GM12878 (cell line): ENCODE measurements at places on chromosomes 11 and 22.

DNA sequence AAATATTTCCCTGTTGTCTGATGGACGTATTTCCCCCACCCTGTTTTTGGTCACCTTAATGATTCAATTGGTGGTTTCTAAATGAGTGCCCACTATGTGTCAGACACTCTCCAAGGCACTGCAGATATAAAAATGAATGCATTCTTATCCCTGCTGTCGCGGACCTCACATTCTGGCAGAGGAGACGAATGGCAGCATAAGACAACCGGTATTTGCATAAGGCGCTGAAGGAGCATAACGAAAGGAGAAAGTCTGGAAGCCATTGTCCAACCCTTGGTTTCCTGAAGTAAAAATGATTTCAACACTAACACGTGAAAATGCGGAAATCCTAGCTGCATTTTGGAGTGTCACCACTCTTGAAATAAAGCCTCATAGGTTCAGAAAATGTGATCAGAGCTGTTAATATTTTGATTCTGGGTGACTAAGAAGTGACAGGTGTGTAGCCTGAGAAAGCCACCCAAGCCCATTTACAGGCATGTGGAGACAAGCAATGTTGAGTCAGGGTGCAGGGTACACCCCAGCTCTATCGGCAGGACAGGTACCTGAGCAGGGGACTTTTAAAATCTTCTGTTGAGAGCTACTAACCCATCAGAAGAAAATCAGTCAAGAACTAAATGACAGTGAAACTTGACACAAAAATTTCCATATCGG is 10.1 kb upstream of the GAB2 start:
- no peak for DNase-seq

DNA sequence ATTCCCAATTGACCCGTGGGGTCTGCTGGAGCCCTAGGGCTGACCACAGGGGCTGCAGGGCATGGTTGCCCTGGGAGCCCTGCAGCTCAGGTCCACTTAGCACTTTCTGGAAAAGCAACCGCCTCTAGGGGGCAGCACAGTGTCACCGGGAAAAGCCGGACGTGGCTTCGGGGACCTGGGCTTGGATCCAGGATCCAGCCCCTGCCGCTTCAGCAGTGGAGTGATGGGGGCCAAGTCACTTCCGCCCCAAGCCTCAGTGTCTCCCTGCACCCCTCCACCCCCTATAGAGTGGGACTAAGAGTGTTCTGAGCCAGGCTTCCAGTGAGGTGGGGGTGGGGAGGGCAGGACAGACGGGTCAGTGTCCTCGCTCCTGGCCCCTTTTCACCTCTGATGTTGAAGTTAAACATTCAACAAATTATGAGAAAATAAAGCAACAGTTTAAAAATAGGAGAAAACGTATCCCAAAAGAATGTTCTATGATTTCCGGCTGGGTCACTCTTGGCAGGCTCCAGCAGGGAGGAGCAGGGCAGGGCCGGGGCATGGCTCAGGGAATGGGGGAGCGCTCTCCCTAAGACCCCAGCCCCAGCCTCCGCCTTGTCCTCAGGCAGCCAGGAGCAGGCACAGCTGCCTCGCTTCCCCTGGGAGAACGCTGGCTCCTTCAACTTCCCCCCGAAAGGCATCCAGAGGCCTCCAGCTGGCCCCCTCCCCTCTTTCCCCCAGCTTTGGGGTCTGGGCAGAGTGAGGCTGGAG is 96.5 kb upstream of the FGF3 start:
- DNase-seq, result no peak

DNA sequence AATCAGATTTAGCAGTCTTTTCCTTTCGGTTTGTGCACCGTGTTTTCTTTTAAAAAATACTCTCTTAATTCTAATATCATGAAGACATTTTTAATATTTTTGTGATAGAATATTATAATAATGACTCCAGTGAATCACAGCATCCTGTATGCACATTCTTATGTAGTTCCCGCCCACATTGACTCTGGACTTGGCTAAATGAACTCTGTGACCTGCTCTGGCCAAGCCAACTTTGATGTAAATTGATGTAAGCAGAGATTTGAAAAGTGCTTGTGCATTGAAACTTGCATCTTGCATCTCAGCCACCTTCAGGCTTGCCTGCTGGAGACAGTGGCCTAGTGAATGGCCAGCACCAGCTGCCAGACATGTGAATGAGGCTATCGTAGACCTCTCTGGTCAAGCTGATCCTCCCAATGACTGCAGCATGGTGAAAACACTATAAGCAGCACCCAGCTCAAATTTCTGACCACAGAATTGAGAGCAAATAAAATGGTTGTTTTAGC is 29.2 kb upstream of the PGM2L1 start:
- DNase-seq, result no peak

DNA sequence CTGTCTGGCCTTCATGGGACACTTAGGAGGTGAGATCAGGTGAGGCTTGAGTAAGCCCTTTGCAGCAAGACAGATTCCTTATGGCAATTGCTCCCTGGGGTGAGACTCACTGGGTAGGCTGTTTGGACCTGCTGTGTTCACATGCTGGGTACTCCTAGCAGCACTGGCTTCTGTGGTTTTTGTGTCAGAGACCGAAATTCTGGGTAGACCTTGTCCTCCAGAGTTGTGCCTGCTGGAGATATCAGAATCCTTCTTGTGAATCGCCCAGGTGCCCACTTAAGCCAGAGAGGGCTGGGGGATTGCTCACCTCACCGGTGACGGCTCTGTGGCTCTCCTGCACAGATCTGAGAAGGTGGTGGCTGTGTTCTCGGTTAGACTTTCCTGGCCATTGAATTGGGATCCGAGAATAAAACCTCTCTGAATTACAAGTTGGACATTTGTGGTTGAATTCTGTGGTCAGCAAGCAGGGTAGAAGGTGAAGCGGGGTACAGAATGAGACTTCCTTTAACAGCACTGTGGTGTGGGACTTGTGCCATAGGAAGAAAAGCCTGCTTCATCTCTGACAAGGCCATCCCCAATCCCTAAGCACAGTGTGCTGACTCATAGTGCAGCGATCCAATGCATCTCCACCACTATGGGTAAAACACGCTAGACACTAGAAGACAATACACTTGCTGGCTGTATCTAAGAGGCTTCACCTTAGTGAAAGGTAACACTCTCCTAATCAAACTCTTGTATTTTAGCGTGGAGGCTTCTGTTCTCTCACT is 52.5 kb upstream of the TTC12 start:
- DNase-seq, result no peak
